ENCODE measurements at places on chromosomes 1 and 21.

DNA sequence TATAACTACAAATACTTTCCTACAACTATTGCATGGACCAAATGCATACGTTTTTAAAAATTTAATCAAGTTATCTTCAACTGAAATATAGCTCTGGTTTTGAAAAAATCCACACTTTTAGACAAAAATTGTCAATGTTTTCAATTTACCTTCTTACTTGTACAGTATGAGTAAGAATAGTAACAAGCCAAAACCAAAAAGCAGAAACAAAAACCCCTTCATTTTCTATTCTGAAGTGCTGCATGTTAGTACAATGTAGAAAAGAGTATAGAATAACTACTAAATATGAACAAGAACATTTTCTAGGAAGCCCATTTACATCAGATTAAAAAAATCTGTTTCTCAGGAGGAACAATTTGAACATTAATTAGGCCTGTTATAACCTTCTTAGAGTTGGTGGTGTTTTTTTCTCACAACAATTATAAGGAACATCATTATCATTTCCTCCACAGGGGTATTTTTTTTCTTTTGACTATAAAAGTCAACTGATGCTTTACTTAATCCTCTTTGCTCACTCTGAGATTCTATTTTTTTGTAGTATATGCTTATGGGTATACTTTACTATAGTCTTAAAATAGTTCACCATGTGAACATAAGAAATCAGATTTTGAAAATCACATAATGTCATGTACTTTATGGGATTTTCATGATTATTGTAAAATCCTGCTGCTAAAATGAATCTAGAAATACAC, 475.4 kb downstream of the PTBP2 start:
- H3K4me1 ChIP-seq, result no peaks in the 10 kb centered on the region
- peaks cover 8% of the 10 kb centered on the region for H3K36me3 ChIP-seq
- no peaks in the 10 kb centered on the region for H3K27me3 ChIP-seq
- no peak for DNase-seq
- H3K4me3 ChIP-seq, result no peak overlapping the region
- H3K27ac ChIP-seq, result no peak overlapping the region

DNA sequence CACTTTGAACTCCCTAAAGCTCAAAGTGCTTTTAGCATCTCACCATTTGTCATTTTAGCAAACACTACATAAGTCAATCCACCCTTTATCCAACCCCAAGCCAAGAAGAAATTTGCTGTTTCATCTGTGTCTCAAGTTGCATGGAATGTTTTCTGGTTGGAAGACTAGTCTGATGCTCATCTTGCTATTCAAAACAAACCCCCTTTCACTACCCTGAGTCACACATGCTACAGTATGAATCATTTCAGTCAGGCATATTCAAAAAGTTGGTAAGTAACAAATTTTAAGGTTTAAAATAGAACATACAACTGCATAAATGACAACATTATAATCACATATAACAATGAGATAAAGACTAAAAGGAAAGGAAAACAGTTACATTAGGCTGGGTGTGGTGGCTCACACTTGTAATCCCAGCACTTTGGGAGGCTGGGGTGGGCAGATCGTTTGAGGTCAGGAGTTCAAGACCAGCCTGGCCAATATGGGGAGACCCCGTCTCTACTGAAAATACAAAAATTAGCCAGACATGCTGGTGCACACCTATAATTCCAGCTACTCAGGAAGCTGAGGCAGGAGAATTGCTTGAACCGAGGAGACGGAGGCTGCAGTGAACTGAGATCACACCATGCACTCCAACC, 38.7 kb downstream of the DSTYK start:
- no peaks in the 10 kb centered on the region for H3K27me3 ChIP-seq
- no peak for DNase-seq

- no peaks in the 10 kb centered on the region for H3K36me3 ChIP-seq
- no peak overlapping the region for H3K27ac ChIP-seq
Measured at GRCh38 chr21:29725025-29725736, 214.6 kb downstream of the GRIK1 start.

- DNase-seq, result no peak
- H3K27me3 ChIP-seq, result peaks cover 3% of the 10 kb centered on the region
- no peak overlapping the region for H3K27ac ChIP-seq
- H3K4me3 ChIP-seq, result no peak overlapping the region
- no peaks in the 10 kb centered on the region for H3K36me3 ChIP-seq
- H3K4me1 ChIP-seq, result no peaks in the 10 kb centered on the region
Measured at GRCh38 chr1:227390525-227390924, 72.2 kb upstream of the CDC42BPA start.

- DNase-seq, result no peak
- H3K27me3 ChIP-seq, result no peaks in the 10 kb centered on the region
- H3K4me3 ChIP-seq, result no peak overlapping the region
- no peak overlapping the region for H3K27ac ChIP-seq
Measured at GRCh38 chr1:44013949-44014348, 17.3 kb downstream of the SLC6A9 start.

- H3K27me3 ChIP-seq, result no peaks in the 10 kb centered on the region
- H3K4me1 ChIP-seq, result no peaks in the 10 kb centered on the region
- no peak overlapping the region for H3K27ac ChIP-seq
- no peaks in the 10 kb centered on the region for H3K36me3 ChIP-seq
Measured at GRCh38 chr1:224804220-224804619, 125.3 kb upstream of the DNAH14 start.

- peak; percentile 35 for DNase-seq
- peaks cover 37% of the 10 kb centered on the region for H3K36me3 ChIP-seq
- H3K4me1 ChIP-seq, result peaks cover 45% of the 10 kb centered on the region
- peak overlapping the region; percentile 81 for H3K4me3 ChIP-seq
Measured at GRCh38 chr21:43866659-43867331, 1.8 kb downstream of the AGPAT3 start.

- DNase-seq, result no peak
- no peak overlapping the region for H3K4me3 ChIP-seq
- peaks cover 16% of the 10 kb centered on the region for H3K4me1 ChIP-seq
- H3K27ac ChIP-seq, result no peak overlapping the region
- H3K27me3 ChIP-seq, result peaks cover 17% of the 10 kb centered on the region
- peaks cover 2% of the 10 kb centered on the region for H3K36me3 ChIP-seq
Measured at GRCh38 chr1:11707621-11708276, 16.2 kb downstream of the DRAXIN start.

- no peaks in the 10 kb centered on the region for H3K36me3 ChIP-seq
- H3K4me3 ChIP-seq, result no peak overlapping the region
- no peak for DNase-seq
- no peaks in the 10 kb centered on the region for H3K27me3 ChIP-seq
Measured at GRCh38 chr1:104768466-104768865, 1018.8 kb downstream of the AMY1C start.

GRCh38 chr21:45589686-45590245, 47.5 kb upstream of the SLC19A1 start:
- no peak for DNase-seq
- peaks cover 21% of the 10 kb centered on the region for H3K27me3 ChIP-seq
- H3K36me3 ChIP-seq, result peaks cover 6% of the 10 kb centered on the region
- no peak overlapping the region for H3K4me3 ChIP-seq
- no peak overlapping the region for H3K27ac ChIP-seq

DNA sequence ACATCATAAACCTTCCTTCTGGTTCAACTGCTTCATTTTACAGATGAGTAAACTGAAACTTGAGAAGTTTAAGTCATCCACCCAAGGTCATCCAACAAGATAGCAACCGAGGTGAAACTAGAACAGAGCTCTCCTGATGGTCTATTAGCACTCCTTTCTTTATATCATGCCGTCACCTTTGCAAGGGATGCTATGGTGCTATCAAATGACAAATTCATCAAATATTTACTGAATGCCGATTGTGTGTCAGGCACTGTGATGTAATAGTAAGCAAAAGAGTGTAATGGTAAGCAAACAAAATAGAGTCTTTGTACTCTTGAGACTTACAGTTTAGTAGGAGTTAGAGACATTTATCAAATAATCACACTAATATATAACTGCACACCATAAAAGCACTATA, 14.0 kb upstream of the SGIP1 start:
- H3K27me3 ChIP-seq, result peaks cover 6% of the 10 kb centered on the region
- H3K4me1 ChIP-seq, result no peaks in the 10 kb centered on the region
- H3K27ac ChIP-seq, result no peak overlapping the region

DNA sequence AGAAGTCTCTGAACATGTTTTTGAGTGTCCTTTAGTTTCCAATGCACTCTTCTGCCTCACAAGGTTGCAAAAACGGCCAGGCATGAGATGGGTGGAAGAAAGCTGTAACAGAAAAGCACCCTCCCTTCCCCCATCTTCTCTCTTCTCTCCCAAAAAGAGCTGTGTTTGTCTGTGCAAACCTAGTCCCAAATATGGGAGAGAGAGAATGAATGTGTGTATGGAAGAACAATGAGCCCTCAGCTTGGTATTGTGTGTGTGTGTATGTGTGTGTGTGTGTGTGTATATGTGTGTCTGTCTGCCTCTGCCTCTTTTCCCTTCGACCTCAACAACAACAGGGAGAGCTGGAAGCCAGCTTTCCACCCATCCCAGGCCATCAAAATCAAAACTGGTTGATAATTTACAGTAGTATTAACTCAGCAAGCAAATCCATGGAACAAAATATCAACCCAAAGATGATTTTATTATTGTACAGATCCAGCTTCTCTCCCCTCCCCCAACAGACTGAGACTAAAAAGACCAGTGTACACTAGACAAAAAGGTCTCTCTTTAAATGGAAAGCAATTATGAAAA, 1.8 kb downstream of the RERE start:
- H3K4me3 ChIP-seq, result peak overlapping the region; percentile 84
- peaks cover 4% of the 10 kb centered on the region for H3K36me3 ChIP-seq
- H3K4me1 ChIP-seq, result peaks cover 37% of the 10 kb centered on the region
- no peak for DNase-seq
- H3K27ac ChIP-seq, result peak overlapping the region; percentile 87
- H3K27me3 ChIP-seq, result peaks cover 4% of the 10 kb centered on the region

DNA sequence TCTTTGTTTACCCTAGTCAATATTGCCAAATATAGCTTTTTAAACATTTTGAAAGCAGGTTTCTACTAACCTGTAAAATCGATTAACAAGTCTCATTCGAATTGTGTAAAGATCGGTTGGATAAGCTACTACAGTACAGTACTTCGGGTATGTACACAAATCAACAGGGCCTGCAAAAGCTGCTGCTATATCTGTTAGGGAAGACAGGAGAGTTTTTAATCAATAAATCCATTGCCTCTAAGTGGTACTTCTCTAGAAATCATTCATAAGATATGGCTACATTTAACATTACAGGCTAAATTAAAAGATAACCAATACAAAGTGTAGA, 34.8 kb upstream of the PSMG1 start:
- no peaks in the 10 kb centered on the region for H3K4me1 ChIP-seq
- peaks cover 47% of the 10 kb centered on the region for H3K36me3 ChIP-seq
- H3K4me3 ChIP-seq, result no peak overlapping the region
- DNase-seq, result no peak
- no peaks in the 10 kb centered on the region for H3K27me3 ChIP-seq
- H3K27ac ChIP-seq, result no peak overlapping the region

GRCh38 chr1:110463725-110464124, 12.8 kb downstream of the PROK1 start:
- no peaks in the 10 kb centered on the region for H3K36me3 ChIP-seq
- no peak overlapping the region for H3K4me3 ChIP-seq
- no peaks in the 10 kb centered on the region for H3K27me3 ChIP-seq
- DNase-seq, result no peak
- no peak overlapping the region for H3K27ac ChIP-seq

DNA sequence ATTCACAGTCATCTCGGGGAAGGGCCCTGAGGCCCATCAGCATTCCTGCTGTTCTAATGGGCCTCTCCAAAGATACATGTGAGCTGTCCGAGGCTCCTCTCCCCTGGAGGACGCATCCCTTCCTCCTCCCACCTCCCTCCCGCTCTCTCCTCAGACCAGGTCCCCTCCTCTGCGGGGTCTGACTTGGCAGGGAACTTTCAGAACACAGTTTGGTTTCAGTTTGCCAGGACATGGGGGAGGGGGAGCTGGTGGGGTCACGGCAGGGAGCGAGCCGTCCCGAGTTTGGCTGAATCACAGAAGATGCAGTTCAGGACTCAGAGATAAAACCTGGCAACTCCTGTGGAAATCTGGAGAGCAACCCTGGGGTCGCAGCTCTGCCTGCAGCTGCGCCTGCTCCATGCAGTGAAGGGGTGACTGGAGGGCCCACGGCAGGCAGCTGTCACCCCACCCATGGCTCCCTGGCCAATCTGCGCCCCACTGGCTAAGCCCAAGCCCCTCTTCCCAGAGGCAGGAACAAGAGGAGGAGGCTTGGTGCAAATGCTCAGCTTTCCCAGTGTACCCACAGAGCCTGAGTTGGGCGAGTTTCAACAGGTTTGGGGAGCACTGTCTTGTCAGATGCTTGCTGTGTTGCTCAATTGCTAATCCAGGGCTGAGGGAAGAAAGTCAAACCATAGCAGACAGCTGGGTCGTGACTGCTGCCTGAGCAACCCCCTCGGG, 5.7 kb downstream of the WNT4 start:
- no peaks in the 10 kb centered on the region for H3K4me1 ChIP-seq
- H3K36me3 ChIP-seq, result no peaks in the 10 kb centered on the region
- no peak overlapping the region for H3K4me3 ChIP-seq
- DNase-seq, result no peak

DNA sequence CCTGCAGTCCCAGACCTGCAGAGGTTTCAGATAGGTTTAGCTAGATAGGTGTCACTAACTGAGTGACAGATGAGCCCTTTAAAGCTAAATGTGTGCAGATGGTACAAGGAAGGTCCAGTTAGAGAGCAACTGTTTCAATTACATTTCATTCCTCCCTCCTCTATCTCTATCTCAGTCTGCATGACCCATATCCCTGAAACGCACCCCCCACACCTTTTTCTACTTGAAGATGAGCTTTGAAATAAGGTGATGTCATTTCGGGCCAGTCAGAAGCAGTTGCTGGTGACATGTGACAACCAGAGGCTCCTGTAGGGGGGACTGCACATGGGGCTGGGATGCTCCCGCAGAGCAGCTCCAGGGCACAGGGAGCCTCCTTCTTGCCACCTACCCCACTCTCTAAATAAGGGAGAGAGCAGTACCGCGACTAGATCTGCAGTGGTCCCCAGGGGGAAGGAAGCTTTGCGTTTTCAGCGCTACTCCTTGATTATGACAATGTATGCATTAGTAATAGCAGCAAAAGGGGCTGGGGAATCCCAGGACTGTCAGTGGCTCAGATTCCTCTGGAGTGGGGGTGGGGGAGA, 4.3 kb downstream of the ATP8B2 start:
- peak overlapping the region; percentile 60 for H3K4me3 ChIP-seq
- no peaks in the 10 kb centered on the region for H3K27me3 ChIP-seq
- H3K36me3 ChIP-seq, result peaks cover 41% of the 10 kb centered on the region
- DNase-seq, result peak; percentile 56

DNA sequence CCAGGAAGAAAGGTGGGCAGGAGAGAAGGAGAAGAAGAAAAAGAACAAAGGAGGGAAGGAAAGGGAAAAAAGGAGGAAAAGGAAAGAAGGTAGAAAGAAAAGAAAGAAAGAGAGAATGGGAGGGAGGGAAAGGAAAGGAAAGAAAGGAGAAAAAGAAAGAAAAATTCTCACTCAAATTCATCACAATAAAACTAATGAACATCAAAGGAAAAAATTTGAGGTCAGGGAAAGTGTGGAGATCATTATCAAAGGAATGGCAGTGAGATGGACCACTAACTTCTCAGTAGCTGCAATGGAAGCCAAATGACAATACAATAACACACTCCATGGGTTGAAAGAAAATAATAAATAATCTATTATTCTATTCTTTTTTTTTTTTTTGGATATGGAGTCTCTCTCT, 48.0 kb upstream of the JAK1 start:
- H3K4me1 ChIP-seq, result peaks cover 27% of the 10 kb centered on the region
- H3K36me3 ChIP-seq, result peaks cover 22% of the 10 kb centered on the region
- no peak overlapping the region for H3K27ac ChIP-seq
- no peaks in the 10 kb centered on the region for H3K27me3 ChIP-seq
